NCI-H82 (cell line): ENCODE measurements at places on chromosomes 7 and 10.
A peak's percentile ranks its signal among the peaks of the same experiment; 100 is the strongest.

- DNase-seq: no peak
Measured at GRCh38 chr10:126939706-126940105, 34.5 kb downstream of the DOCK1 start.

GRCh38 chr7:98202367-98203195 lies 8.7 kb upstream of the BHLHA15 start:
- DNase-seq: no peak

DNA sequence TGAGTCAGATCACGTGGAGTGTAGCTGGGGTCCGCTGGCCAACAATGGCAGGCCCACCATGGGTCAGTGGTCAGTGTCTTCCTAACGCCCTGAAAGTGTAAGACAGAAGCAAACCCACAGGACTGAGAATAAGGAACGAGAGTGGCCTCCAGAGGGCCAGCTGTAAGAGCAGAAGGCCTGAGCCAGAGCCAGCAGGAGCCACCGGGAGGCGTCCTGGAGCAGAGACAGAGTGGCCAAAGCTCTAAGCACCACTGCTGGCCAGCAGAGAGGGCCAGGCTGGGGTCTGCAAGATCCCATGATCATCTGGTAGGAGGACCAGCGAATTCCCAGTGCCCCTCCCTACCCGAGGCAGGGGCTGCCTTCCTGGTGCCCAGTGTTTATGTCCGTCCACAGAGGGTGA lies 9.2 kb downstream of the CCDC201 start:
- DNase-seq: peak; percentile 14

- DNase-seq: no peak
Measured at GRCh38 chr10:62071846-62072281, 170.4 kb downstream of the ARID5B start.

DNA sequence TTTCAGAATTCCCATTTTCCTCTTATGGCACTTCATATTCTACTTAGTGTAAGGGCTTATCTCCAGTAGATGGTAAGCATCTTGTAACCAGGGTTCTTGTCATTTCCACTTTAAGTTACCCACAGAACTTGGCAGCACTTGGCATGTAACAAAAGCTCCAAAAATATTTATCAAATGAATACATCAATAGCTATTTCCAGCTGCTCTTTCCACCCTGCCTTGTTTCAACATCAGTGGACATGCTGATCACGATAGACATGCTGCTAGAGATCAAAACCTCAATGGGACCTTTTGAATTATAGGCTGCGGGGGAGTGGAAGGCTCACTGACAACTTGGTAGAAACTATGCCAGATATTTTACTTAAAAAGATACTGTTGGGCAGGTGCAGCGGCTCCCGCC lies 32.9 kb downstream of the HOXA1 start:
- no peak for DNase-seq
